ENCODE measurements at places on chromosomes 5 and 9. TPM values are rescaled to one million over a fixed set of nuclear protein-coding genes. Genes with fewer than 3 reads are reported as not detected.

The EIF4E1B gene
- 13.1 TPM for total RNA-seq

The MARVELD2 gene
- total RNA-seq, result 3.4 TPM

The NIPAL4 gene
- 9.2 TPM for total RNA-seq

The IL11RA gene
- total RNA-seq, result 28.7 TPM
